Non-pigmented ciliary epithelial cell (primary cell): ENCODE measurements at places on chromosomes 13 and 19.

DNA sequence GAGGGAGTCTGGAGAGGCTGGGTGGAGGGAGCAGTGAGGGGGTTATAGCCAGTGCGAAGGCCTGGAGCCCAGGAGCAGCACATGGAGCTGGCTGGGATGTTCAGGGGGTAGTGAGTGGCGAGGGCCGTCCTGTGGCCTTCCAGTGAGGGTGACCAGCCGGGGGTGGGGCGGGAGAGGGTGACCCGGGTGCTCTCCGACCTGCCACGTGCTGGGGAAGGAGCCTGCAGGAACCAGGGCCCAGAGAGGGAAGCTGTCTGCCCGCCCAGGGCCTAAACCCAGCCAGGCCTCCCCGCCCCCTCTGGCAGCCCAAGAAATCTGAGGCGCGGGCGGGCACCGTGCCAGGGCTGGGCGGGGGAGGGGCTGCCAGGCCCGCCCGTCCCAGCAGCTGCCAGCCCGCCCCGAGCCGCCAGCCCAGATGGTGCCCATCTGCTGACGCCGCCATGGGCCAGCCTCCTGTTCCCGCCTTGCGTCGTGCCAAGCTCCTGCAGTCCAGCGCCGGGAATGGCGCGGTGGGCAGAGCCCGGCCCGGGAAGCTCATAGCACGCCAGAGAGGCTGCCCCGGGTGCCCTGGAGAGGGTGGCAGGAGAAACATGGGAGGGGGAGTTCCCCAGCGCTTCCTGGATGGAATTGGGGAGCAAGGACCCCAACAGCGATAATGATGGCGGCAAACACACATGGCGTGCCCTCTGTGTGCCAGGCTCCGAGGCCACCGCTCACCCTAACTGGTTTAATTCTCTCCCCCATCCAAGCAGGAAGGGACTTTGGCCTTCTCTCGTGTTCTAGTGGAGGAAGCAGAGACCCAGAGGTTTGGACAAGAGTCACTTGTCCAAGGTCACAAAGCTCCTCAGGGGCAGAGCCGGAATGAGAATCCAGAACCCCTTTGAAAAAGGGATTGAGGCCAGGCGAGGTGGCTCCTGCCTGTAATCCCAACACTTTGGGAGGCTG is 21.5 kb downstream of the NFIC start:
- no peak for DNase-seq

- no peak for DNase-seq
Measured at GRCh38 chr19:49469828-49470614, 4.0 kb upstream of the FLT3LG start.

DNA sequence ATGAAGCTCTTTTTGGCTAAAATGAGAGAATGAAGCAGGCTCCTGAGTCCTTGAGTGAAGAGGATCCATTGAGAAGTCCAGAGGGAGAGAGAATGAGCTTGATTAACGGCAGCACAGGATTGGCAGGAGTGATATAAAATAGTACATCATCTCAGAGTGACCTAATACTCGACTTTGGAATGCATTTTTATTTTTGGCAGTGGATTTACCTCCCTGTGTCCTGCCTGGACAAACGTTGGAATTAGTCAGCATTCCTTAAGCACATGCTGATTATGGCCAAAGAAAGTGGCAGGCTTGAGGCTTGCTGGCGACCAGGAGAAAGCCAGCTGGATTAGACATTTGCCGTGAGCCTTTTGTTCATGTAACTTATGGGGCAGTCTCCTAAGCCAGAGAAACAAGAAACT is 22.9 kb downstream of the LRCH1 start:
- DNase-seq, result no peak

DNA sequence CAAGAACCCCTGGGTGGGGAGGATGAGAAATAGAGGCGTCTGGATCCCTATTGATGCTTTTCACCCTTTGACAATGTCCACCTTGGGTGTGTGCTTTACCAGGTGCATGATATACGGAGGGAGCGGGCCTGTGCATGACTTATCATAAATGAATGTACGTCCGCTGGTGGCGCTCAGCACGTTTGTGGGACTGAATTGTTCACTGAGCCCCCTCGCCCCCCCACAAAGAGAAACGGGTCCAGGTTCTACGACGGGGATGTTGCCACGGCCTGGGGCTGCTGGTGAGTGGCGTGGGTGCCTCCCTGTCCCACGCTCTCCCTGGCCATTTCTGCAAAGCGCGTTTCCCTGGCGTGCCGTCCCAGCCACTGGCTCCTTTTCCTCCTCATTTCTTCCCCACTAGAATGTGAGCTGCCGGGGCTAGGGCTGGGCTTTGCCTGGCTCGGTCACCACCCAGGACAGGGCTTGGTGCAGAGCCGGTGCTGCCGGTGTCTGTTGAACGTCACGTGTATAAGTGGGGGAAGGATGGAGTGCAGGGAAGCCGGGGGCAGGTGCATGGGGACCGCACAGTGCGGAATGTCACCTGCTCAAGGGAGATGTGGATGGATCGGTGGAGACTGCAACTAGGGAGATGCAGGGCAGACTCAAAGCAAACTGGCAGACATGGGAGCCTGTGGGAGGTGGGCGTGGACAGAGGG is 21.6 kb downstream of the LRRC4B start:
- DNase-seq, result no peak

- no peak for DNase-seq
Measured at GRCh38 chr13:46281779-46282178, 70.1 kb downstream of the LRRC63 start.
